Fibroblast of skin of scalp (primary cell): ENCODE measurements at places on chromosomes 1 and 21.
A peak's percentile ranks its signal among the peaks of the same experiment; 100 is the strongest.

GRCh38 chr1:28606771-28607170 lies 14.7 kb downstream of the RAB42 start:
- no peak for DNase-seq

- DNase-seq, result no peak
These were observed 16.2 kb upstream of the MYBPHL start for GRCh38 chr1:109322974-109323373.

- no peak for DNase-seq
These were observed 1.2 kb downstream of the RUNX3 start for GRCh38 chr1:24928689-24929397.

DNA sequence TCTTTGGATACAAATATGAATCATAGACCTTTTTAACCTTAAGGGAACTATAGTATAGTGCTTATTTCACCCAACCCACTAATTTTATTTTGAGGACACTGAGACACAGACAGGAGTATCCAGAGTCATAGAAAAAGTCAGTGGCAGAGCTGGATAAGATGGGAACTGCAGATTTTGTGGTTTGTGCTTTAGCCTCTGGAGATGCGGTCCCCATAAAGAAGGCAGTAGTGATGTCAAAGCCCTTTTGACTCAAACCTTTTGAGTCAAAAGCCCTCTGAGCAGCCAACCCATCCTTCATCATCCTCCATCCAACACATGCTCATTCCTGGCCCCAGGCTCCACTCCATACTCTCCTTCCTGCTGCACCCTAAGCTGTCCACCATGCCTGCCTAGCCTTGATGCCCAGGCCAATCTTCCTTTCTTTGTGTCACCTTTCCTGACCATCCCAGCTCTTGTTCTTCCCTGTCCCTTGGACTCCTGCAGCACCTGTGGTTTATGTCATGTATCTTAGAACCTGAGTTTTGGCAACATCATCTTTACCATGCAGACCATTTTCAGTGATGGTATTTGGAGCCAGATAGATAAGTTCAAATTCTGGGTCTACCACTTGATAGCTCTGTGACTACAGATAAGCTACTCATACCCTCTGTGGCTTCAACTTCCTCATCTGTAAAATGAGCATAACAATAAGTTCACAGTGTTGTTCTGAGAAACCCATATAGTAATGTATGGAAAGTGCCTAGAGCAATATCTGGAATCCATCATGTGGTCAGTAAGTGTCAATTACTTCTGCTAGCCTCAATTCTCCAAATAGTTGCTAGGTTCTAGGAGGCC lies 20.1 kb downstream of the SLAMF1 start:
- no peak for DNase-seq

DNA sequence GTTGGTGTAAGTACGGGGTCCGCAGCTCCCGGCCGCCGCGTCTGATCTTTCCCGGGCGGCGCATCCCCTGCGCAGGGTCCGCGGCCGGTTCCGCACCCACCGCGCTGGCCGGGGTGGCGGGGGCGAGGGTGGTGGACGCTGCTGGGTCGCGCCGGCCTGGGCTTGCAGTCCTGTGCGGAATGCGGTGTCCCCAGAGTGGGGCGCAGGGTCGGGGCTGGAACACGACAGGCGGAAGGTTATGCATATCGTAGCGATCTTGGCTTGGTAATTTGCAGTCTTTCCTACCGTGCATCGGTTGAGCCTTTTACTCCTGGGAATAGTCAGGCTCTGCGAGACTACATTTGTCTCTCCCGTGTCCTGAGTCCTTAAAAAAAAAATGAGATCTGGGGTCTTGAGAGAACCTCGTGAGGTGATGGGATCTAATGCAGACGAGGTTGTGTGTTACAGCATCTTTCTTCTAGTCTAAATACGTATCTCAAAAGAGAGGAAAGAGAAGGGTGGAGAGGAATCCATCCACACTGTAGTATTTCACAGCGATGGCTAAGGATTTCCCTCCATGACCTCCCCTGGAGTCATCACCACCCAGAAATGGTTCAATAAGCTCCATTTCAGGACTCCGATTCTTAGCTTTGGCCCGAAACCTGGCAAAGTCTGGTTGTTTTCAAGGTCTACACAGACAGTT lies 572 bp downstream of the ATP1B1 start:
- DNase-seq, result peak; percentile 45

- peak; percentile 85 for DNase-seq
These were observed 33.0 kb downstream of the HUNK start for GRCh38 chr21:31905503-31906451.
